ENCODE measurements at places on chromosomes 4 and X.

- DNase-seq: peak; percentile 58
These were observed 38.5 kb upstream of the TAPT1 start for GRCh38 chr4:16264798-16265197.

- DNase-seq: no peak
These were observed 26.9 kb downstream of the SLC2A9 start for GRCh38 chr4:9994246-9994847.

DNA sequence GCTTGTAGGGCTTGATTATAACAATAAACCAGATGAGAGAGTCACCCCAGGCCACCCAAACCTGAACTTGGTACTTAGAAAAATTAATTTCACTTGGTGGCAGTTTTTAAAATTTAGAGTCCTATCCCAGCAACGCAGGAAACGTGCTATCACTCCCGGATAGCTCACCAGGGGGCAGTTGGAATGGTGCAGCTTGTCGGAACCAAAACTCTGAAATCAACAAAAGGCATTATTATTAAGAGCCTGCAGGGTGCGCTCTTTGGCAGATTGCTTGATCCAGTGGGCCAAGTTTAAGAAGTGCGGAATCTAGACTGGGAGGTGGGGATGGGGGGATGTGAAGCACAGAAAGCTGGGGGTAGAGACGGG is 2.4 kb downstream of the FRAS1 start:
- peak; percentile 28 for DNase-seq

- DNase-seq: no peak
These were observed 47.2 kb downstream of the RAB33B start for GRCh38 chr4:139501117-139501516.

DNA sequence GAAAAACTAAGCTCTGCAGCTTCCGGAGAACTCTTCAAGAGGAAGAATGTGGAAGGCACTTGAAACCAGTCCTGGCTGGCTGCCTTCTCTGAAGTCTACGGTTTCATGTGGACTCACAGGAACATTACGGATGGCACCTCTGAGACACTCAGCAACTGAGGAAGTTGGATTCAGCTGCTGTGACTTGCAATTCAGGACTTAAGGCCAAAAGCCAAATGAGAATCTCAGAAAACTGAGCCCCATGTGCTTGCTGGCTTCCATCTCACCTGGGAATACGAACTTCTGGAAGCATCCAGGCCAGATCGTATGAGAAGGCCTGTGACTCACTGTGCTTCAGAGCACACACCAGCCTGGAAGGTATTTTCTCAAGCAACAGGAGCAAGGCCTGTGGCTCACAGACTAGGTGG is 107.8 kb upstream of the GPC4 start:
- DNase-seq: no peak

DNA sequence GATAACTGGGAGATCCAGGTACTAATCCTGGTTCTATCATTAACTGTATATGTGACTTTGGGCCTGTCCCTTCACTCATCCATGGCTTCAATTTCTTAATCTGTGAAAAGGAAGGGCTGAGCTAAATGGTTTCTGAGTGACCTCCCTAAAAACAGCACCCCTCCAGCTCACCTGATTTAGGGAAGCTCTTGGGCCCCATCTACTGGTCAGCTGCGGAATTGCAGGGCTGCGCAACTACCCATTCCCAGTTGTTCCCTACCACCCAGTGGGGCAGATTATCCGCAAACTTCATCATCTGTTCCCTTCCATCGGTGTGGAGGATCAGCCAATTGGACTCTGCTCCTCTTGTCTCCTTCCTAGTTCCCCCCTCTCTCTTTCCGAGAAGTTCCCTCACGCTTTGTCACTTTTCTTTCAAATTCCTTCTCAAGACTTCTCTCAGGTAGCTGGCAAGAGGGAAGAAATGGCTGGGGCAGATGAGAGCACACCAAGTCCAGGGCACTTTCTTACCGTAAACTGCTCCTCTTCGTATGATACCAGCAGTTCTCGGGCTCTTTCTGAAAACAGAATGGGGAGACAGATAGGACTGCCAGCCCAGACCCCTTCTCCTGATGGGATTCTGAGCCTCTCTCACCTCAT is 5.8 kb downstream of the LAS1L start:
- DNase-seq: peak; percentile 49

GRCh38 chr4:74499986-74500781 is 55.2 kb downstream of the AREG start:
- no peak for DNase-seq
